ENCODE measurements at places on chromosomes 5 and 9.

GRCh38 chr5:35698047-35698808 lies 80.6 kb downstream of the SPEF2 start:
- no peak for DNase-seq

GRCh38 chr5:15615859-15616258 lies 115.9 kb downstream of the FBXL7 start:
- DNase-seq, result peak; percentile 54

- DNase-seq, result no peak
Observed at GRCh38 chr5:134714120-134714519, 24.2 kb upstream of the CAMLG start.

GRCh38 chr9:6184749-6185645 lies 30.6 kb upstream of the IL33 start:
- no peak for DNase-seq

- DNase-seq, result peak; percentile 18
Observed at GRCh38 chr5:64742821-64743220, 25.7 kb downstream of the SREK1IP1 start.

GRCh38 chr5:142871363-142872193 lies 101.4 kb downstream of the ARHGAP26 start:
- DNase-seq, result no peak

- no peak for DNase-seq
Observed at GRCh38 chr9:5554254-5554653, 43.9 kb downstream of the PDCD1LG2 start.

DNA sequence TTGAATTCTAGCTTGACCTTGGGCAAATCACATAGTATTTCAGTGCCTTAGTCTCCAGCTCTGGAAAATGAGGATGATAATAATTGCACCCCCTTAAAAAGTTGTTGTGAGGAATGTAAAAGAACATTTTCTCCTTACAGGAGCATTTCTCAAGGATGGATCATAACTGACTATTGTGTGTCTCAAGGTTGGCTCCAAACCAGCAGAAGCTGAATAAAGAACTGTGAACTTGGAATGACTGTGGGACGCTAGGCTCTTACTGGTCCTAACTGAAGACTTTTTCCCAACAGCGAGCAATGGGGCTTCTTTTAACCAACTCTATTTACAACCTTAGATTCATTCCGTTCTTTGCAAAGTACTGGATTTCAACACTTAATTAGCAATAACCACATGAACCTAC lies 26.2 kb upstream of the GLRX start:
- DNase-seq, result no peak

DNA sequence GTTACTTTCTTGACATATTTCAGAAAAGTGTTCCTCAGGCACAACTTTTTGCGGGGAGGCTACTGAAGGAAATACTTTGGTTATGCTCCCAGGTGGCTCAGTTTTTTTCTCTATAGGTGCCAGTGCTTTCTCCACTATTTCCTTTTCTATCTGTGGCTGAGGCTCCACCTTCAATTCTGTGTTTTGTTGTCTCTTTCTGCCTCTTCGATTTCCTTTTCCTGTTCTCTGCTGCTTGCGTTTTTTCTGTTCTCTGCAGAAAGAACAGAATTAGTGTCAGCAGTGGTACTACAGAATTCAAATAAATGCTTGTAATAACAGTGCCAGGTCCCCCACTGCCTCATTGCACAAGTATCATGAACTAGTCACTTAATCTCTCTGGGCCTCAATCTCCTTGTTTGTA lies 7.0 kb downstream of the HEMGN start:
- no peak for DNase-seq

GRCh38 chr9:94649100-94649819 lies 9.9 kb upstream of the FBP1 start:
- no peak for DNase-seq

DNA sequence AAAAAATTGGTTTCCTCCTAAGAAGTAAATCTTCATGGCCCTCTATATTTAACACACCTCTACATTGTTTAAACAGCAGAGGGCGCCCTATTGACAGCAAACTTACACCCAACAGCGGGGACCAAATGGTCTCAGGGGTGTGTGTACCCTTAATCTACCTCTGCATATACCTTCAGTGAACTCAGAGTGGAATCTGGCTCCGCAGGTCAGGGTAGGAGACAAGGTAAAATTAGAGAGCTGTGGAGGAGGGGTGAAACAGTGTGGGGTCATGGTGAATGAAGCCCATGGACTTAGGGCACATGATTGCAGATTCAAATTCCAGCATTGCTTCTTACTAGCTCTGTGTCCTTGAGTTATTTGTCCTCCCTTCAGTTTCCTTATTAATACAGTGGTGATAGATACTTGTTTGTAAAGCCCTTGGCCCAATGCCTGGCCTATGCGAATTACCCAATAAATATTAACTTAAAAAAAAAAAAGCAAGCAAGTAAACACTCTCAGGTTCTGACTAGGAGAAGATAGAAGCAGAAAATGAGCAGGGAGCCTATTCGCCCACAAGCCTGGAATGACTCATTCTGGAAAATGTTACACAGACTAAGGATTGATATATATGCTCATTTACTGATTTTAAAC lies 122.9 kb downstream of the CAVIN4 start:
- DNase-seq, result no peak

GRCh38 chr5:66247176-66247960 lies 103.3 kb downstream of the SREK1 start:
- peak; percentile 52 for DNase-seq

DNA sequence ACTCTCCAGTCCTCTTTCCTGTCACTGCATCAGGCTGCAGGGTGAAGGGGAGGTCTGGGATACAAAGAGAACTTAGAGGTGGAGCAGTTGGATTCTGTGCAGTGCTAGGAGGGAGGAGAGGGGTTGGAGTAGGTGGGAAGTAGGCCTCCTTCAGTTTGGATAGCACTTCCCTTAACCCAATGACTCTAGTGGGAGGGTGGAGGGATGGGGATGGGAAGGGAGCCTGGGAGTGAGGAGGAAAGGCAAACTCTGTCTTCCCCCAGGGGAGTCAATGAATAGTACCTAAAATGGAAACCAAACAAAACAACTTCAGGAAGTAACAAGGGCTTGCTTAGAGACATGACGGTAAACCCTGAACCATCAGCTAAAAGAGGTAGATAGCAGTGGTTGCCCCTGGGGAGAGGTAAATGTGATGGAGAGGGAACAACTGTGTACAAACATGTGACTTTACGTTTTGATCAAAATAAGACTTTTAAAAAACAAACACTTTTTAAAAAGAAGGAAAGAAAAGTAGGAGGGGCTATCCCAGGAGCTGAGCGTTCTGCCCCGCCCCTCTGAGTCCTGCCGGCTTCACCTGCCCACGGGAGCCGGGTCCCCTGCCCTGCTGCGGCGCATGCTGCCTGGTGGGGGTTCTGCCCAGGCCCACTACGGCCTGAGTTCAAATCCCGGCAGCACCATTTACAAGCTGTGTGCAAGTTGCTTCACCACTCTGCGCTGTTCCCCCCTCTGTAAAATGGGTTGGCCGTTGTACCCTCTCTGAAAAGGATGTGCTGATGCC lies 30.9 kb downstream of the GSN start:
- no peak for DNase-seq

GRCh38 chr5:2538169-2538568 lies 213.3 kb downstream of the IRX2 start:
- DNase-seq, result no peak

DNA sequence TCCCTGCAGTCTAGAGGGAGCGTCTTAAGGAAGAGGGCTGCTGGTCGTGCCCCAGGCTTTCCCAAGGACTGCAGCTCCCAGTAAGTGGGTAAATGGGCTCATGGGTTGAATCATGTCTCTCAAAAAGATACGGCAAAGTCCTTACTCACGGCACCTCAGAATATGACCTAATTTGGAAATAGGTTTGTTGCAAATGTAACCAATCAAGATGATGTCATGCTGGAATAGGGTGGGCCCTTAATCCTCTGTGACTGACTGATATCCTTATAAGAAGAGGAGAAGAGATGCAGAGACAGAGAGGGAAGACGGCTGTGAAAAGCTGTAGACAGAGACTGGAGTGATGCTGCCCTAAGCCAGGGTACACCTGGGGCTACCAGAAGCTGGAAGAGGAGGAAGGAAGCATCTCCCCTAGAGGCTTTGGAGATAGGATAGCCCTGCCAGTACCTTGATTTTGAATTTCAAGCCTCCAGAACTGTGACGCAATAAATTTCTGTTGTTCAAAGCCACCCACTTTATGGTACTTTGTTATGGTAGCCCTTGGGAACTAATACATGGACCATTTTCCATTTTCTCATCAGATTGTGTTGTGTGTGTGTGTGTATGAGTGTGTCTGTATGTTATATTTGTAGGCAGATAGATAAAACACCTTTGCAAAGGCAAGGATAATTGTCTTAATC lies 15.0 kb downstream of the GALNT10 start:
- no peak for DNase-seq

DNA sequence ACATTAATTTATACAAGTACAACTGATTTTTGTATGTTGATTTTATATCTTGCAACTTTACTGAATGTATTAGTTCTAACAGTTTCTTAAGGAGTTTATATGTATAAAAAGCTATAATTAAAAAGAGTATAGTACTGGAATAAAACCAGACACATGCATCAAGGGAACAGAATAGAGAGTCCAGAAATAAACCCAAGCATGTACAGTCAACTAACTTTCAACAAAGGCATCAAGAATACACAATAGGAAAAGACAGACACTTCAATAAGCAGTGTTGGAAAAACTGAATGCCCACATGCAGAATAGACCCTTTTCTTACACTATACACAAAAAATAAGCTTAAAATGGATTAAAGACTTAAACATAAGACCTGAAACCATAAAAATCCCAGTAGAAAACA lies 170.9 kb downstream of the ICE1 start:
- DNase-seq, result no peak

- DNase-seq, result no peak
Observed at GRCh38 chr5:15692706-15693381, 192.9 kb downstream of the FBXL7 start.

DNA sequence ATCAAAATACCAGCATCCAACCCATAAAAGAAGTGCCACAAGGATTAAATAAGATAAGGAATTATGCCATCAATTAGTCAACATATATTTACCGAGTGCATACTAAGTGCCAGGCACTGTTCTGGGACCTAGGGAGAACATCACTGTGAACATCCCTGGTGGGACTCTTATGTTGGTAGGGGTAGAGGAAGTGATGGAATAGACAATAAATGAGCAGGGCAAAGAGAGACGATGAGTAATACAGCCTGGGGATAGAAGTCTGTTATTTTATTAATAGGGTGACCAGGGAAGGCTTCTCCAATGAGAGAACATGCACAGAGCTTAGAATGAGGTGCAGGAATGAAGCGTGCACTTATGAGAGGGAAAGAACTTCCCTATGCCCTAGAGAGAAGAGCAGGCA lies 47.4 kb upstream of the VLDLR start:
- no peak for DNase-seq

GRCh38 chr5:8184455-8185063 lies 315.6 kb downstream of the MTRR start:
- no peak for DNase-seq

DNA sequence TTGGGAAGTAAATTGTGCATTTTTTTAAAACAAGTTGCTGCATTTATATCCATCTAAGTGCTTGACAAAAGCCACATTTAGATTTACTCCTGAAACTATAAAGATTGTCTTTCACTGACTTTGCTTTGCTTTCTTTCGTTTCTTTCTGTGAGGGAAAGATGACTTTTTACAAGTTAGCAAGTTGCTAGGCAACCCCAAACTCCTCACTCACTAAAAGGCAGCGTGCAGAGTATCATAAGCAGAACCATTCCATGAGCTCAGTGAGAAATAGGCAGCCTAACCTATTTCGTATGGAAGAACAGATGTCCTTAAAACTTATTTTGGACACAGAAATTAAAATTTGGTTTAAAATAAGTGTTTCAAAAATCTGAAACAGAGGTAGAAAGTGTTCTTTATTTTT lies 29.0 kb downstream of the KLF9 start:
- no peak for DNase-seq

- peak; percentile 53 for DNase-seq
Observed at GRCh38 chr9:36074870-36075532, 38.3 kb downstream of the RECK start.

DNA sequence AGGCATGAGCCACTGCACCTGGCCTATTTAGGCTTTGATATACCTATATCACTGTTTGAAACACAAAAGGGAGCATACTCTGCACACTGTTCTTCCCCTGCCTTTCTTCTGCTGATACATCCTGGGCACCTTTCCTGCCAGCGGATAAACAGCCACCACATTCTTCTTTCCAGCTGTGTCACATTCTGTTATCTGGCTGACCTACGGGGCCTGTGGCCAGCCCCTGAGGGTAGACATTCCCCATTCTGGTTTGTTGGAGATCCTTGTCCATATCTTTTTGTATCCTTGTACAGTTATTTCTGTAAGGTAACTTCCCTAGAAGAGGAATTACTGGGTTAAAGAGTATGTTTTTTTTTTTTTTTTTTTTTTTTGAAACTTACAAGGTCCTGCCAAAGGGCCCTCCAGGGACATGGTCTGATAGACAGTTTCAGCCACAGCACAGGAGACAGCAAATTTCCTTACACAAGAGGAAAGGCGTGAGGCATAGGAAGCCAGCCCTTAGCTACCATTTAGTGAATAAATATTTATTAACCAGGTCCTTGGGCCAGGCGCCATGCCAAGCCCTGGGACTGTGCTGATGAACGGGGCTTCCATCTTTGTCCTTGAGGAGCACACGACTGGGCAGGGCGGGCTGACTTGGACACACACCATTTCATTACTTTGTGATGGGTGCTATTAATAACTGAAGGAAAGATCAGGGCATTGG lies 57.8 kb downstream of the ERGIC1 start:
- no peak for DNase-seq

- DNase-seq, result peak; percentile 23
Observed at GRCh38 chr5:57895766-57896165, 413.2 kb upstream of the ACTBL2 start.

GRCh38 chr9:71506821-71507220 lies 261.5 kb downstream of the CEMIP2 start:
- peak; percentile 24 for DNase-seq

- no peak for DNase-seq
Observed at GRCh38 chr9:136105398-136106135, 10.5 kb upstream of the NACC2 start.

GRCh38 chr9:13049223-13049622 lies 230.3 kb downstream of the MPDZ start:
- DNase-seq, result no peak

DNA sequence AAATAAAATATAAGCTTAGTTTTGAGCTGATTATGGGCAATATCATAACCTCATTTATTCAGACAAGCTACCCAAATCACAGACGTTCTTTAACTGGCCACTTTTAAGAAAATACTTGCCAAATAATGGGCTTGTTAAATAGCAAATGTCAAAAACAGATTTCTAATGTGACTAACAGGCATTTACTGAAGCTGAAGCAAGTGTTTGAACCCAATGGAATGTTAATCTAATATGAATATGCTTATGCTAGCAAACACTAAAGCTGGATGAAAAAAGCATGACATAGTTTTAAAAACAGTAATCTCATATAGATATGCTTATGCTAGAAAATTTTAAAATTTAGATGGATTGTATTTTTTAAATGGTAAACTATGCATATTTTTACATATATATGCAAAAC lies 411.6 kb upstream of the PTGER4 start:
- no peak for DNase-seq

GRCh38 chr9:136868644-136869043 lies 2.5 kb upstream of the EDF1 start:
- DNase-seq, result no peak

GRCh38 chr9:81103597-81104471 lies 585.5 kb downstream of the TLE1 start:
- no peak for DNase-seq

GRCh38 chr5:8720506-8720905 lies 825.4 kb downstream of the SEMA5A start:
- no peak for DNase-seq
